Hair follicular keratinocyte (primary cell): ENCODE measurements at places on chromosomes 12 and 14. TPM values are rescaled to one million over a fixed set of nuclear protein-coding genes. Genes with fewer than 3 reads are reported as not detected.

The TAS2R50 gene
- not detected in 2 replicates for total RNA-seq

The WNT1 gene
- total RNA-seq, result not detected in 2 replicates

The OR4E2 gene
- not detected in 2 replicates for total RNA-seq

The SLC10A1 gene
- total RNA-seq, result not detected in 2 replicates

The LYZ gene
- not detected in 2 replicates for total RNA-seq

The CMA1 gene
- not detected in 2 replicates for total RNA-seq

The PFDN5 gene
- total RNA-seq, result 366 and 370 TPM in 2 replicates

The GDF3 gene
- total RNA-seq, result not detected in 2 replicates

The GPR68 gene
- total RNA-seq, result 5.0 and 5.4 TPM in 2 replicates

The MDP1 gene
- 11.4 and 18.3 TPM in 2 replicates for total RNA-seq

The AQP5 gene
- not detected in 2 replicates for total RNA-seq

The PHLDA1 gene
- total RNA-seq, result 184 and 321 TPM in 2 replicates

The PPHLN1 gene
- 59.9 and 70.1 TPM in 2 replicates for total RNA-seq

The CAPZA3 gene
- total RNA-seq, result not detected in 2 replicates

The ATXN7L3B gene
- 11.9 and 12.9 TPM in 2 replicates for total RNA-seq

The HNF1A gene
- not detected in 2 replicates for total RNA-seq

The JPH4 gene
- total RNA-seq, result not detected in 2 replicates

The LRP10 gene
- total RNA-seq, result 83.4 and 117 TPM in 2 replicates

The CRACR2A gene
- total RNA-seq, result 0.08 and 1.7 TPM in 2 replicates

The C12orf50 gene
- not detected in 2 replicates for total RNA-seq

The ARHGDIB gene
- 50.9 and 101 TPM in 2 replicates for total RNA-seq

The GALC gene
- 10.6 and 17.9 TPM in 2 replicates for total RNA-seq

The EGLN3 gene
- 1.7 and 1.8 TPM in 2 replicates for total RNA-seq

The MAP1LC3B2 gene
- 0.19 and 0.70 TPM in 2 replicates for total RNA-seq

The SMOC1 gene
- 11.6 and 15.4 TPM in 2 replicates for total RNA-seq

The KRT73 gene
- total RNA-seq, result not detected in 2 replicates

The WDR89 gene
- total RNA-seq, result 9.1 and 12.6 TPM in 2 replicates

The MYF6 gene
- not detected in 2 replicates for total RNA-seq

The TSHR gene
- not detected in 2 replicates for total RNA-seq

The TMEM233 gene
- total RNA-seq, result under 0.01 TPM in 1 of 2 replicates, not detected in the other

The PSME1 gene
- total RNA-seq, result 167 and 202 TPM in 2 replicates

The PFKM gene
- total RNA-seq, result 50.0 and 61.6 TPM in 2 replicates

The LALBA gene
- not detected in 2 replicates for total RNA-seq
